ENCODE measurements at places on chromosomes 11 and 22.

- no peak for DNase-seq
Measured at GRCh38 chr11:1406571-1407485, 17.1 kb downstream of the BRSK2 start.

- no peak for DNase-seq
Measured at GRCh38 chr11:36711104-36711825, 113.2 kb upstream of the RAG2 start.

DNA sequence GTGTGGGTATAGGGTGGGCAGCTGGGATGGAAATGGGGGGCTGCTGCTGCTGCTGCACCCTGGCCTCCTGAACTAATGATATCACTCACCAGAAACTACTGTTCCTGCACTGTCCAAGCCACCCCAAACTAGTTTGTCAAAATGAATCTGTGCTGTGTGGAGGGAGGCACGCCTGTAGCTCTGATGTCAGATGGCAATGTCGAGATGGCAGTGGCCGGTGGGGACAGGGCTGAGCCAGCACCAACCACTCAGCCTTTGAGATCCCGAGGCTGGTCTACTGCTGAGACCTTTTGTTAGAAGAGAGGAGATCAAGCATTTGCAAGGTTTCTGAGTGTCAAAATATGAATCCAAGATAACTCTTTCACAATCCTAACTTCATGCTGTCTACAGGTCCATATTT is 1.3 kb downstream of the RAG1 start:
- no peak for DNase-seq

GRCh38 chr22:25478528-25478927 is 85.9 kb upstream of the GRK3 start:
- DNase-seq = no peak

GRCh38 chr11:74204701-74205100 is 33.6 kb downstream of the PPME1 start:
- no peak for DNase-seq

DNA sequence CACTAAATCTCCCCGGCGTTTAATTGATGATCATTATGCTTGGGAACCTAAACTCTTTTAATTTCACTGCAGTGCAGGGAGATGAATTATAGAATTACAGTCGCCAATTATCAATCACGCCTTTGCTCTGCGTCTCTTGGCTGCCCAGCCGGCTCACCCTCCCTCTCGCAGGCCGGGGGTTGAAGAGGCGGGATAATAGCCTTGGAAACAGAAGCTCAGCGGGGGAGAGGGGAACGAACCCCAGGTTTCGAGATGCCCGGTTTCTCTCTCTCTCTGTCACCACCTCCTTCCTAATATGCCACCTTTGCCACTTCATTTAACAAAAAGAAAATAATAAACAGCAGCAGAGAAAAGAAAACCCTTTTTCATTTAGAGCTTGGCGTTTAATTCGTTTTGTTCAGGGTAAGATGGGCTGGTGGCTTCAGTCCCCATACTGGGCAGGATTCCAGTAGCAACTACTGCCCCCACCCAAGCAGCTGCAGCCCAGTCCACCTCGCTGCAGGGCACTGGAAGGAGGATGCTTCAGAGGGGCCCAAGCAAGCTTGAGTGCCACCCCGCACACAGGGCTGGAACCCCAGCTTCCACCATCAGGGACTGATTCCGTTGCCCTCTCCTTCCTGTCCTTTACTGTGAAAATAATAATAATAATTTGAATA is 271.7 kb downstream of the BUD13 start:
- DNase-seq = no peak

DNA sequence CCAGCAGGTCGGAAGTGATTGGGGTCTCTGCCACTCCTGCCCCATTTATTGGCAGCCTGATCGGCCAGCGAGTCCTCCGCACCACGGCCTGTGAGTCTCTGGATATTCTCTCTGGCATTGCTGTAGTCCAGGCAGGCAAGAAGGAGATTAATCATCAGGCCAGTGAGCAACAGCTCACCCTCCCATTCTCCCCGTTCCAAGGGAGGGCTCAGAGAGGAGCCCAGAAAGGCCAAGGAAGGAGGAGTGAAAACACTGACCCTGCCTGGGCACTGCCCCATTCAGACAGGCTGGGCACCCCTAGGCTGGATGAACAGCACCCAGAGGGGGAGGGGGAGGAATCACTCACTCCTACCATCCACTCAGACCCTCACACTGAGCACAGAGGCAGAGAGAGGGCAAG is 3.1 kb downstream of the SAA2 start:
- DNase-seq = no peak

GRCh38 chr11:44096360-44097185 is 1.1 kb downstream of the EXT2 start:
- DNase-seq = no peak

GRCh38 chr11:113549611-113550578 is 74.7 kb upstream of the DRD2 start:
- no peak for DNase-seq

GRCh38 chr11:67355794-67356386 is 2.5 kb upstream of the POLD4 start:
- DNase-seq = no peak

GRCh38 chr11:47946682-47947559 is 33.4 kb upstream of the PTPRJ start:
- peak; percentile 64 for DNase-seq

- no peak for DNase-seq
Measured at GRCh38 chr11:79265756-79266322, 175.0 kb downstream of the TENM4 start.

- DNase-seq = no peak
Measured at GRCh38 chr22:26054841-26055605, 114.2 kb upstream of the SEZ6L start.

GRCh38 chr11:2788168-2789071 is 88.6 kb upstream of the KCNQ1OT1 start:
- no peak for DNase-seq

Data from pancreas (tissue), 10 donors.